ENCODE measurements at places on chromosomes 16 and 17.

- DNase-seq: no peak
Observed at GRCh38 chr16:86185089-86185488, 286.1 kb downstream of the IRF8 start.

GRCh38 chr16:57384248-57385070 lies 12.2 kb downstream of the CX3CL1 start:
- no peak for DNase-seq

DNA sequence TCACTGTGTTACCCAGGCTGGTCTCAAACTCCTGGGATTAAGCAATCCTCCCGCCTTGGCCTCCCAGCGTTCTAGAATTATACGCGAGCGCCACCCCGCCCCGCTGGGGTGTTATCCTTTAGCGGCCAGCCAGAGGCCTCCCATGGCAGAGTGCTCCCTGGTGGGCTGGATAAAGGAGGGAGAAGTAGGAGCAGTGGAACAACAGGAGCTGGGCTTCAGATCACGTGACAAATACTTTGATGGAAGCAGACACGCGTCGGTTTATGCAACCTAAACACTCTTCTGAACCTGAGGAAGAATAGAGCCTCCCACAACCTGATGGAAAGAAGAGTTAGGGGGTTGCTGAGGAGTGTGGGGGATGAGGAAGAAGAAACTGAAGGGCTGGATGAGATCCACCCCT lies 2114.0 kb downstream of the TP53TG3F start:
- DNase-seq: no peak

DNA sequence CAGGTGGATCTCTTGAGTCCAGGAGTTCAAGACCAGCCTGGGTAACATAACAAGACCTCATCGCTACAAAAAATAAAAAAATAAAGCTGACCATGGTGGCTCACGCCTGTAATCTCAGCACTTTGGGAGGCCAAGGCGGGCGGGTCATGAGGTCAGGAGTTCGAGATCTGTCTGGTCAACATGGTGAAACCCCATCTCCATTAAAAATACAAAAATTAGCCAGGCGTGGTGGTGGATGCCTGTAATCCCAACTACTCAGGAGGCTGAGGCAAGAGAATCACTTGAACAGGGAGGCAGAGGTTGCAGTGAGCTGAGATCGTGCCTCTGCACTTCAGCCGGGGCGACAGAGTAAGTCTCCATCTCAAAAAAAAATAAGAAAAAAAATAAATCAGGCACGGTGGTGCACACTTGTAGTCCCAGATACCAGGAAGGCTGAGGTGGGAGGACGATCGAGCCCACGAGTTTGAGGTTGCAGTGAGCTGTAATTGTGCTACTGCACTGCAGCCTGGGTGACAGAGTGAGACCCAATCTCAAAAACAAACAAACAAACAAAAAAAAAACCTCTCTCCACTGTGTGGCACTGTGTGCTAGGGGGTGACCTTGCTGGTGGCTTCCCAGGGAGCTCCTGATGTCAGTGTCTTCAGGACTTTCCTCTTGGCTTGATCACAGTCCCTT lies 19.8 kb upstream of the MAPK3 start:
- no peak for DNase-seq

GRCh38 chr17:63398680-63399079 lies 47.4 kb downstream of the CYB561 start:
- DNase-seq: no peak

GRCh38 chr17:2070241-2071023 lies 15.5 kb downstream of the HIC1 start:
- DNase-seq: no peak
